ENCODE measurements at places on chromosomes 13 and 19.

- DNase-seq: no peak
Observed at GRCh38 chr19:38162632-38163031, 61.4 kb downstream of the DPF1 start.

DNA sequence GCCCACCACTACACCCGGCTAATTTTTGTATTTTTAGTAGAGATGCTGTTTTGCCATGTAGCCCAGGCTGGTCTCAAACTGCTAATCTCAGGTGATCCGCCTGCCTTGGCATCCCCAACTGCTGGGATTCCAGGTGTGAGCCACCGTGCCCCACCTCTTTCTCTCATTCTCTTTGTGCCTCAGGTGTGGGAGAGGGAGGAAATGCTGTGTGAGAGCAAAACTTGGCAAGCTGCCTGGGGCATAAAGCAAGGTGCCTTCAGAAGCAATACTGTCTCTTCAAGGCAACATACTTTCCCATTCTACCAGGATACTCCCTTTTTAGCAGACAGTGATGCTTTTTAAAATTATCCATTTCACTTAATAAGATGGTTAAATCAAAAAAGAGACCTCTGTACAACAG lies 53.2 kb upstream of the RFC3 start:
- DNase-seq: no peak

DNA sequence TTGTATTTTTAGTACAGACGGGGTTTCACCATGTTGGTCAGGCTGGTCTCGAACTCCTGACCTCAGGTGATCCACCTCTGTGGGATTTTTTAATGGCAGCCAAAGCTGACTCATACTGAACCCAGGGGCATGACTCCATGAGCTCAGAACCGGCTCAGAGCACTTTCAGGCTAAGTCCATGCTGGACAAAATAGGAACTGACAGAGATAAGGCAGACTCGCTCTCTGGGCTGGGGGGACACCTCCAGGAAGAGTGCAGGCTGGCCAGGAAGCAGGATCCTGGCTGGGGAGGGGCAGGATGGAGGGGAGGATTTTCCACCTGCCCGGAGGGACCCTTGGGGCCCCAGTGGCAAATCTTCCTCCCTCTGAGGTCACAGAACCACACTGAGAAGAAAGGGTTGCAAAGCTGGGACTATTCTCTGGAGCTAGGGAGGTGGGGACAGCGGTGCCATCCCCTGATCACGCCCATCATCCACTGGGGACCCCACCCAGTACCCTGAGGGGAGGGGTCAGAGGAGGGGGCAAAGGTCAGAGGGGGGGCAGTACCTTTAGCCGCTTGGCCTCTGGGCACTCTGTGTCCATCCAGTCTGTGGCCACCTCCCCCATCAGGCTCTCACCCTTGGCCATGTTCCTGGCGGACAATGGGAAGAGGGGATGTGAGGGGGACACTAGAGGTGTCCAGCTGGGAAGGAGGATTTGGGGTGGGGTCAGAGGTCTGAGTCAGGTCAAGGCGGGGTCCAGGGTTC lies 31.1 kb downstream of the NOTCH3 start:
- no peak for DNase-seq

- DNase-seq: no peak
Observed at GRCh38 chr19:51653162-51653561, 6.5 kb upstream of the SIGLEC14 start.

GRCh38 chr13:104085611-104086010 lies 1019.4 kb upstream of the SLC10A2 start:
- no peak for DNase-seq

DNA sequence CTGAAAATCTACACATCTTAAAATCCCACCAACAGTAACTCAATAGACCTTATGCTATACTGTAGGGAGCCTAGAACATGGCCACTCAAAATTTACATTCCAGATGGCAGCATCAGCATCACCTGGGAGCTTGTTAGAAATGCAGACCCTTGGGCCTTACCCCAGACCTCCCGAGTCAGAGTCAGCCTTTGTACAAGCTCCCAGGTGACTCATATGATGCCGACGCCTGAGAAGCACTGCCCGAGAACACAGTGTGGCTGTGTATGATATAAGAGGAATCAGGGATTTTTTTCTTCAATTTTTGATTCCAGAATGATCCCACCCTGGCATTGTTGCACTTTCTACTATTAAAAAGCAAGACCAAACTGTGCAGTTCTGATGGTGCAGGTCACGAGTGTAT lies 35.9 kb upstream of the CNMD start:
- DNase-seq: no peak

DNA sequence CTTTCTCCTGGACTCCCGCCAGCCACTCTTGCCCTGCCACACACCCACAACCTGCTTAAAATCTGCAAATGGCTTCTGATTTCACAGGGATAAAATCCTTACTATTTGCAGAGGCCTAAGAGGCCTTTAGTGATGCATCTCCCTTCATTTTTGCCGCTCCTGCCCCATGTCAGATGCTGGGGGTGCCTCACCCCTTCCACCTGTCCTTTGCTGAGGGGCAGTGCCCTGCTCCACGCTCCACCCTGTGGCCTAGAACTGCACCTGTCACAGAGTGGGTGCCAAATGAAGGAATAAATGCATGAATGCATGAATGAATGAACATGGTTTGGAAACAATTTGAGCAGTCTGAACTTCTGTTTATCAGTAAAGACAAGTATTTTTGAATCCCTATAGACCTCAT lies 34.1 kb upstream of the UQCRFS1 start:
- DNase-seq: no peak

- no peak for DNase-seq
Observed at GRCh38 chr13:76792731-76793347, 93.4 kb downstream of the KCTD12 start.

GRCh38 chr19:33406521-33407139 lies 33.1 kb downstream of the CEBPG start:
- peak; percentile 63 for DNase-seq

- no peak for DNase-seq
Observed at GRCh38 chr19:7912144-7912696, 2.4 kb upstream of the TGFBR3L start.

GRCh38 chr13:34349091-34349722 lies 531.3 kb downstream of the RFC3 start:
- no peak for DNase-seq

GRCh38 chr13:73658639-73659038 lies 475.6 kb downstream of the KLF12 start:
- no peak for DNase-seq

- no peak for DNase-seq
Observed at GRCh38 chr19:29529646-29530539, 4.1 kb downstream of the VSTM2B start.

GRCh38 chr13:66875264-66875663 lies 354.9 kb downstream of the PCDH9 start:
- DNase-seq: no peak

DNA sequence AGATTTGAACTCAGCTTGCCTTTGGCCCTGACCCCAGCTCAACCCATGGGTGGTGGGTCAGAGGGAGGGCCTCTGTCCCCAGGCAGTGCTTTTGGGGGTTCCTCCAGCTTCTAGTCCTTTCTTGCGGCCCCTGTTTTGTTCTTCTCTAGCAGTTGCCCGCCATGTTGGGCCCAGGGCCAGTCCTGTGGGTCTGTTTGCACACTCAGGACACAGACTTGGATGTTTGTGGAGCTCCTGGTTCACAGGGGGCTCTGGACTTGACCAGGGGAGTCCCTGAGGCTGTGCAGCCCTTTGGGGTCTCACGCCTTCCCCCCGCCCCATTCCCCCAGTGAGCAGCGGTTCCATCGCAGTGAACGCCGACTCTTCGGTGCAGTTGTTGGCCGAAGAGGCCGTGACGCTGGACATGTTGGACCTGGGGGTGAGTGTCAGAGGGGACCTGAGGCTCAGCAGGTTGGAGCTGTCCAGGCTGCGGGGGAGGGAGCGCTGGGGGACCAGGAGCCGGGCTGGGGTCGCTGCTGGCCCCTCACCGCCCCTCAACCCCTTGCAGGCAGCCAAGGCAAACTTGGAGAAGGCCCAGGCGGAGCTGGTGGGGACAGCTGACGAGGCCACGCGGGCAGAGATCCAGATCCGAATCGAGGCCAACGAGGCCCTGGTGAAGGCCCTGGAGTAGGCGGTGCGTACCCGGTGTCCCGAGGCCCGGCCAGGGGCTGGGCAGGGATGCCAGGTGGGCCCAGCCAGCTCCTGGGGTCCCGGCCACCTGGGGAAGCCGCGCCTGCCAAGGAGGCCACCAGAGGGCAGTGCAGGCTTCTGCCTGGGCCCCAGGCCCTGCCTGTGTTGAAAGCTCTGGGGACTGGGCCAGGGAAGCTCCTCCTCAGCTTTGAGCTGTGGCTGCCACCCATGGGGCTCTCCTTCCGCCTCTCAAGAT lies 2.5 kb downstream of the ATP5F1D start:
- peak; percentile 92 for DNase-seq

DNA sequence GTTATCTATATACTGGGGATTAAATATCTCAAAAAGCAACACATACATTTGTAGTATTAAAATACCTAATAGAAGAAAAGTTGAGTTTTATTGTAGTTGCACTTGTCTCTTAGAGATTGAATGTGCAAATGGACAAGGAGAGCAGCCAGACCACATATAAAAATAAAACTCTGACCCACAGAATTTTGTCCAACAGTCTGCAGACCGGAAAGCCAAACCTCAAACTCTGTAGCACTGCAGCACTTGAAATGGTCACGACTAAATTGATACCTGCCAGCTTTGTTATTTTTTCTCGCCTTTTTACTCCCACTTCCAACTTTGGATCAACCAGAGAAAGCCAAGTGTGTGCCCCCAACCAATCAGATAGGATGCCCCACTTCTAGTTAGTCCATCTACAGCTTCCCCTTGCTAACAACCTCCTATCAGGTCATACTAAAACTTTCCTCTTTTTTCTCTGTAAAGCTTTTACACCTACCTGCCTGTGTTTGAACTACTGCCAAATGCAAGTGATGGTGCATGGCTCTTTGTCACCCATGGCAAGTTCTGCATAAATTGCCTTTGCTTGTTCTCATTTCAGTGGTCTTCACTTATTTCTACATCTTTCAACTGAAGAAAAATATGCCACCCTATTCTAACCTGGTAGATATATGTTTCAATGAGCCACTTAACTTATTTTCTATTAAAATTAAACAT lies 1250.7 kb upstream of the SPRY2 start:
- no peak for DNase-seq

- no peak for DNase-seq
Observed at GRCh38 chr19:11209839-11210655, 12.7 kb upstream of the KANK2 start.

DNA sequence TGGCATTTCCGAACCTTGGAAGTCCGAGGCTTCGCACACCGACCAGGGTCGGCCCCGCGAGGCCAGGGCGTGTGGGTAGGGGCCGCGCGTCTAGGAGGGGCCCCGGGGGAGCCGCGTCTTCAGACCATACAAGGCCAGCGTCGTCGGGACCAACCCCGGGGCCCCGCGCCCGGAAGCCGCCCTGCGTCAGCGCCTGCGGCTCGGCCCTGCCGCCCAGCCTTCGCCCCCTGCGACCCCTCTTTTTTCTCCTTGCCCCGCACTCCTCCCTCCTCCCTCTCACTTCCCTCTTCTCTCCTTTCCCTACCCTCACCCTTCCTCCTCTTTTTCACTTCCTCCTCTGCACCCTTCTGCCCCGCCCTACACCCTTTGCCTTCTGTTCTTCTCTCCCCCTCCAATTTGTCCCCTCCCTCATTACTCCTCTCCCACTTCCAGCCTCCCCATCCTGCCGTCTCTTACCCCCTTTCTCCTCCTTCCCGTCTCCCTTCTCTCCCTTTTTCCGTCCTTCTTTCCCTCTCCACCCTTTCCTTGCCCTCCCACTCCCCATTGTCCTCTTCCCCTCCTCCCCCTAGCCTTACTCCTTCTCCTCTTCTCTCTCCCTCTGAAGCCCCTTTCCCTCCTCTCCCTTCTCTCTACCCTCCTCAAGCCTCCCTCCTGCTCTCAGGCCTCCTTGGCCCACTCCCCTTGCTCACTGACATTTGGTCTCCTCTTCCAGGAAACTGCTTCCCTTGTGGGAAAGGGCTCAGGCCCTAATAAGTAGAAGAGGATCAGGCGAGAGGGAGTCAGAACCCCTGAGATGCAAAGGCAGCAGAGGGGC lies 2.2 kb upstream of the PLEKHG2 start:
- DNase-seq: peak; percentile 87

GRCh38 chr13:29476046-29476445 lies 119.4 kb downstream of the SLC7A1 start:
- DNase-seq: no peak

- peak; percentile 12 for DNase-seq
Observed at GRCh38 chr19:51256155-51256625, 5.3 kb downstream of the SIGLECL1 start.

- DNase-seq: peak; percentile 36
Observed at GRCh38 chr13:21675095-21675991, 4.5 kb downstream of the FGF9 start.

DNA sequence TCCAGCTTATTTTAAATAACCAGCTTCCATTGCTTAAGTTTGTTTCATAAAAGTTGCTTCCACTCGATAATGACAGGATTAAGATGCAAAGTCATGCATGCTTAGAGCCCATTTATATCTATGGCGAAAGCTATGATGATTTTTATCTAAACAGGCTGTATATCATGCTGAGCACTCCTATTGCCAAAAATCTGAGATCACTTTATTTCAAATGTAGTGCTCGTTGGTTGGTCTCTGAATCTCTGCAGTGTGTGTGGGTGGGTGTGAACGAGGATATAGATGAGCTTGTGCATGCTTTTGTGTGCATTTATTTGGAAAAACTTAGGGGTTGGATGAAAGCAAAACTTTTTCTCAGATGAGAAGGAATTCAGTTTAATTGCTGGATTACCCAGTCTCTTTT lies 27.0 kb upstream of the ARGLU1 start:
- no peak for DNase-seq

- peak; percentile 16 for DNase-seq
Observed at GRCh38 chr13:25267715-25268114, 19.6 kb downstream of the MTMR6 start.

DNA sequence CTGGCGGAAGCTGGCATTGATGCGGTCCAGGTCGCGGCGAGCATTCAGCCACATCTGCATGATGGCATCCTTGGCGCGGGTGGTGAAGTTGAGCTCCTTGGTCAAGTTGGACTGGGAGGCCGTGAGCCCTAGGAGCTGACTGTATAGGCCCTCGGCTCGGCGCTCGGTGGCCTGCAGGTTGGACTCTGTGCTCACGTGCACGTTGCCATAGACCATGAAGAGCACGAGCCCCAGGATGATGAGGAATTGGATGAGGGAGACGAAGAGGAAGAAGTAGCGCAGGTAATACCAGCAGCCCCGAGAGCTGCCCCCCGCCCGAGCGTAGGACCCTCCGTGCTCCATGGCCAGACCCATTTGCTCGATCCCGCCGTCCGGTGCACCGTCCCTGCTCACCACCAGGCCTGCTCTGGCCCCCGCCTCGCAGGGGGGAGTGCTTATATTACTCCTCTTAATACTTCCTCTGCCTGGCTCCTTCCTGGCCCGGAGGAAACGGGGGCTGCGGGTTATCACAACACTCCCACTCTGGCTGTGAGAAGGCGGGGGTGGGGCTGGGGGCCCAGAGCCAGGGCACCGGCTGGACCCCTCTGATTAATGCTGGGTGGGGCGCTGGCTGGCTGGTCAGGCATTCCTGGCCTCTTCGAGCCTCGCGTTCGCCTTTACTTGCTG lies at the start of gene PLVAP:
Gene PLVAP, minus strand, starts transcription at position 408 of the 666 bp plus-strand sequence. Its CDS starts 54 bp downstream, at position 354.
- no peak for DNase-seq

GRCh38 chr13:34748596-34748995 lies 193.5 kb upstream of the NBEA start:
- DNase-seq: no peak

Measured in GM12865 (cell line).